ENCODE measurements at places on chromosomes 12 and 14. TPM values are rescaled to one million over a fixed set of nuclear protein-coding genes. Genes with fewer than 3 reads are reported as not detected.

Gene CLEC12A
- total RNA-seq: 7.8 TPM

Gene PIK3C2G
- total RNA-seq: not detected

Gene SDSL
- total RNA-seq: 6.3 TPM

Gene SLC10A1
- total RNA-seq: not detected

Gene C14orf132
- 2.4 TPM for total RNA-seq

Gene C14orf180
- 42.5 TPM for total RNA-seq

Gene TAS2R20
- 0.43 TPM for total RNA-seq

Gene CLEC4E
- 0.54 TPM for total RNA-seq

Gene PYGL
- 8.3 TPM for total RNA-seq

Gene BAG5
- 14.3 TPM for total RNA-seq

Gene NID2
- total RNA-seq: 39.5 TPM

Gene LTB4R
- 1.8 TPM for total RNA-seq

Gene TMEM116
- 42.4 TPM for total RNA-seq

Gene GLS2
- total RNA-seq: 0.40 TPM

Gene IFNG-AS1
- total RNA-seq: not detected

Gene CLMN
- 9.0 TPM for total RNA-seq

Gene TDG
- 10.2 TPM for total RNA-seq

Gene STXBP6
- total RNA-seq: 39.8 TPM

Gene DAAM1
- total RNA-seq: 104 TPM

Gene NANOG
- not detected for total RNA-seq

Gene FAM222A
- total RNA-seq: 25.0 TPM

Gene PSME2
- total RNA-seq: 88.8 TPM

Gene DIO2
- 2.8 TPM for total RNA-seq

Gene DLGAP5
- total RNA-seq: 0.27 TPM

Gene FAM90A1
- total RNA-seq: not detected

Gene ZC3H14
- total RNA-seq: 36.6 TPM

Gene LMO3
- 2.3 TPM for total RNA-seq
